ENCODE measurements at places on chromosomes 7 and 10.

GRCh38 chr10:133529576-133529946 lies 2.4 kb downstream of the CYP2E1 start:
- no peak for DNase-seq

DNA sequence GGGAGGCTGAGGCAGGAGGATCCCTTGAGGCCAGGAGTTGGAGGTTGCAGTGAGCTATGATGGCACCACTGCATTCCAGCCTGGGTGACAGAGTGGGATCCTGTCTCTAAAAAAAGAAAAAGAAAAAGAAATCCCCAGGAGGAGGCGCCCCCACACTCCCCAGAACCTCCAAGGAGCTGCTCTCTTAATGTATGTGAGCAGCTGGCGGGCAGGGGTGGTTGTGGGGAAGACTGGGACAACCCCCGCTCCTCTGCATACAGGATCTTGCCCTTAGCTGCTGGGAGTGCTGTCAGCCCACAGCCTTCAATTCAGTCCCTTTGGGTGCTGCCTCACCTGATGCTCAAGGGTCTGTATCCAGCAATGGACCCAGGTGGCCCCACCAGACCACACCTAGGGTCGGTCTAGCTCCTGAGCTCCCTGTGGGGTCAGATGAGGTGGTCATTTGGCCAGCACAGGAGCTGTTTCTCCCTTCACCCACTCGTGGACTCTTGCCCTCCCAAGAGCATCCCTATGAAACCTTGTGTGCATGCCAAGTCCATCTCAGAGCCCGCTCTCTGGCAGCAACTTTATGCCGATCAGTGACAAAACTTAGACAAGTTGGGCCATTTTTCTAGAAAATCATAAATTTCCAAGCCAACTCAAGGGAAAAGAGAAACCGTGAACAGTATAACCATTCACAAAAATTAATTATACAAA lies 97.5 kb downstream of the CREM start:
- DNase-seq: no peak

DNA sequence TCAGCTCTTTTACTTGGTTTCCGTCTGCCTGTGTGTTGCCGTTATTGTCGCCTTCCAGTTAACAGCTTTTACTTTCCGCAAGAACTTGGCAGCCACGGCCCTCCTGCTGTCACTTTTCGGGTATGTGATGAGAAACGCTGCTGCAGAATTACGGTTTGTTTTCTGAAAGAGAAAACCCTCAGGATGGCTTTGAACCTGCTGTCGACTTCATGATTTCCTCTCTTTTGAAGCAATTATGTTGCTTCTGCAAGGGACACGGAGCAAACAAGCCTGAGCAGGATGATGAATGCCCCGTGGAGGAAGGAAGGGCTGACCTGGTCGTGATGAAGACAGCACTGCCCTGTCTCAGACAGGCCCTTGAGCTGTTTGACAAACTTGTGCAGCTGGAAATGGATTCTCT lies 339.8 kb downstream of the ABCA13 start:
- no peak for DNase-seq

DNA sequence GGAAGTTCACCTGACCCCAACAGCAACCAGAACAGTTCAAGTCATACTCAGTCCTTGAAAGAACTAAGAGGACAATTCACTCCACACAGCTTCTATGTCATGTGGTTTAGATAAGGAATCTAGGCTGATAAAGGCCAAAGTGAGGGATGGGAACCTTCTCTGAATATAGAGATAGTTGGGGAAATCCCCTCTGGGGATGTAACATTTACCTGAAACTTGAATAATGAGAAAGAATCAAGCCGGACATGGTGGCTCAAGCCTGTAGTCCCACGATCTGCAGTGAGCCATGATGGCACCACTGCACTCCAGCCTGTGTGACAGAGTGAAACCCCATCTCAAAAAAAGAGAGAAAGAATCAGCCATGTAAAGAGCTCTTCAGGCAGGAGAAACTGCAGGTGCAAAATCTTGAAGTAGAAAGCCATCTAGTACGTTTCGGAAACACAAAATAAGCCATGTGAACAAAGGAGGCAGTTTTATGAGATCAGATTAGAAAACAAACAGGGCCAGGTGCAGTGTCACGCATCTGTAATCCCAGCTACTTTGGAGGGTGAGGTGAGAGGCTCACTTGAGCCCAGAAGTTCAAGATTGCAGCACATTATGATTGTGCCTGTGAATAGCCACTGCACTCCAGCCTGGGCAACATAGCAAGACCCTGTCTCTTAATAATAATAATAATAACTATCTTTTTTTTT lies 4.5 kb upstream of the DNMBP start:
- DNase-seq: no peak

- no peak for DNase-seq
Measured at GRCh38 chr7:34575006-34575405, 83.0 kb upstream of the NPSR1 start.

GRCh38 chr10:102024799-102025198 lies 31.2 kb downstream of the ARMH3 start:
- no peak for DNase-seq

DNA sequence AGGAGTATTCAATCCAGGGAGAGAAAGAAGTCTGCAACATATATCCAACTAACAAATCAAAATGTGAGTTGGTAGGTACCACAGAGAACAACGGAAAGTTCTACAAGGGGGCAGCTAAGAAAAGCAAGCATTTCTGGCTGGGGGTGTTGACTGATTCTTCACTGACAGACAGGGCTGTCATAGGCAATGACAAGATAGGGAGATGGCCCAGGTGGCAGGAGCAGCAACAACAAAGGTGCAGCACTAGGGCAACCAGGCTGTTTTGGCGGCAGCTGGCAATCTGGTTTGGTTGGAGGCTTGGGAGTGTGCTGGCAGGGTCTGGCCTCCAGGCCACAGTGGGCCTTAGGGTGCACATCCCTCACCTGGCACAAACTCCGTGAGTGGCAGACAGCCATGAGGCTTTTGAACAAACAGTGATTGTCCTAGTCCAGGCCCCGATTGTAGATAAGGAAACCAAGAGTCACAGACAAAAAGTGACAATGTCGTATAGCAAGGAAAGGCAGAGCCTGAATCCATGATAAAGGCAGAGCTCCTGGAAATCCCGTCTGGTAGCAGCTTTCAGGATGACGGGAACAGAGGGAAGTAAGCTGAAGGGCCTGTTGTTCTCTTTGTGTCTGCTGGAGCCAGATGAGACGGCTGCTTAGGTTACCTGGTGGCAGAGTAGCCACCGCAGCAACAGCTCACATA lies 28.4 kb downstream of the DPCD start:
- DNase-seq: no peak

DNA sequence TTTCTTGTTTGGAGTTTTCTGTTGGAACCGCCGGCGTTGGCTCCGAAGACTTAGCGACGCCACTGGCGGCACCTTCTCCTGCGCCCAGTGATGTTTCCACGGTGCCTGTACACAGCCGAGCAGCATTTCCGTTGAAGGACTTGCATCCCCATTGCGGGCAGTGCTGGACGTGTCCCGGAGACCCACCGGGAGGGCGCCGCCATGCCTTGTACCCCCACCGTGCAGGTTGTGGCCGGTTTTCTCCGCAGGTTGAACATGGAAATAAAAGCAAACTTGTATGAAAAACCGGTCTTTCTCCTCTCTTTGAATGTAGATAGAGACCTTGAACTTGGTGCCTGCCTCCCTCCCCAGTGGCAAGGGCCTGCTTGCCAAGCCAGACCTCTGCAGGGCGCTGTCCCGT lies 22.9 kb upstream of the CHST12 start:
- DNase-seq: no peak

DNA sequence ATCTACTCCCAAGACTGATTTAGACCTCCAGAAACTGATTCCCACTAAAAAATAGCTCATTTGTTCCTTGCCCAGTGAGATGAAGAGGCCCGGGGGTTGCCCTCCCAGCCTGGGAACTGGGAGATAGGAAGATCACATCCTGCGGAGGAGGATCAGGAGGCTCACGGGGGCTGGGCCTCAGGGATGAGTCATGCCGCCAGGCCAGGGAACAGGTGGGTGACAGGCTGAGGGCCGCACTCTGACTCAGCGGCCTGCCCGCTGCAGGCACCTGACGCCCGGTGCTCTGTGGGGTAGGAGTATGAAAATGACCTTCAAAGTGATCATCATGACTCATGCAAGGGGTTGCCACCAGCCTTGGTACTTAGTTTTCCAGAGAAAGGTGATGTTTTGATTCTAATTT lies 104.5 kb upstream of the ZPBP start:
- DNase-seq: no peak

DNA sequence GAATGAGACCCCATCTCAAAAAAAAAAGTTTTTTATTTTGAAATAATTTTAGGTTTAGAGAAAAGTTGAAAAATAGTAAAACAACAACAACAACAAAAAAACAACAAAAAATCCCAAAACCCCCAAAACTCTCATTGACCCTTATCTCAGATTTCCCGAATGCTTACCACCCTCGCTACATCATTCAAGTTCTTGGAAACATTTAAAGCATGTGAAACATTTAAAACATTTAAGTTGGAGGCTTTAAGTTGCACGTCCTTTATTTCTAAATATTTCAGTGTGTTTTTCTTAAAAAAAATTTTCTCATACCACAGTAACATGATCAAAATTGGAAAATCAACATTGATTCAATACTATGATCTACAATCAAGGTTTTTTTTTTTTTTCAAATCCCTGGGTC lies 382 bp upstream of the ARMS2 start:
- DNase-seq: no peak

GRCh38 chr7:92681633-92682032 lies 91.4 kb upstream of the FAM133B start:
- DNase-seq: no peak

GRCh38 chr7:88072715-88073055 lies 138.6 kb downstream of the ADAM22 start:
- DNase-seq: no peak

GRCh38 chr10:11871466-11871865 lies 48.3 kb downstream of the PROSER2 start:
- DNase-seq: no peak

DNA sequence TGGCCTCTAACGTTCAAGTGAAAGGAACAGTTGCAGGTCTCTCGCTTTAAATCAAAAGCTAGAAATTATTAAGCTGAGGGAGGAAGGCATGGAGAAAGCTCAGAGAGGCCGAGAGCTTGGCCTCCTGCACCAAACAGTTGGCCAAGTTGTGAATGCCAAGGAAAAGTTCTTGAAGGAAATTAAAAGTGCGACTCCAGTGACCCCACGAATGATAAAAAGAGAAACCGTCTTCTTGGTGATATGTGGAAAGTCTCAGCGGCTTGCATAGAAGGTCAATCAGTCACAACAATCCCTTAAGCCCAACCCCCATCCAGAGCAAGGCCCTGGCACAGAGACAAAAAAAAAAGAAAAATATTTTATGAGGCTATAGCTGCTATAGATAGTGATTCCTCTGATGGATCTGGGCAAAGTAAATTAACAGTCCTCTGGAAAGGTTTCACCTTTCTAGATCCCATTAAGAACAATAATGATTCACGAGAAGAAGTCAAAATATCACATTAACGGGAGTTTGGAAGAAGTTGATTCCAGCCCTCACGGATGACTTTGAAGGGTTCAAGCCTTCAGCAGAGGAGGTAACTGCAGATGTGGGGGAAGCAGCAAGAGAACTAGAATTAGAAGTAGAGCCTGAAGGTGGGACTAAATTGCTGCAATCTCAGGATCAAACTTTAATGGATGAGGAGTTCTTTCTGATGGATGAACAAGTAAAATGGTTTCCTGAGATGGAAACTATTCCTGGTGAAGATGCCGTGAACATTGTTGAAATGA lies 42.5 kb upstream of the INPP5A start:
- DNase-seq: no peak

DNA sequence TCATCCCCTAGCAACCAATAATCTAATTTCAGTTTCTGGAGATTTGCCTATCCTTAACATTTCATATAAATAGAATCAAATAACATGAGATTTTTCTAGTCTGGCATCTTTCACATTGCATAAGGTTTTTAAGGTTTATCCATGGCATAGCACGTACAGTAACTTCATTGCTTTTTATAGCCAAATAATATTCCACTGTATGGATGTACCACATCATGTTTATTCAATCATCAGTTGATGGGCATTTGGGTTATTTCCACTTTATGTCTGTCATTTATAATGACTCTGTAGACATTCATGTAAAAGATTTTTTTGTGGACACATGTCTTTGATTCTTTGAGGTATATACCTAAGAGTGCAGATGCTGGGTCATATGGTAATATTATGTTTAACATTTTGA lies 1052.6 kb downstream of the DNAJB9 start:
- no peak for DNase-seq

- no peak for DNase-seq
Measured at GRCh38 chr10:11205030-11205772, 187.5 kb downstream of the CELF2 start.

- no peak for DNase-seq
Measured at GRCh38 chr7:140738280-140738679, 41.8 kb downstream of the NDUFB2 start.

DNA sequence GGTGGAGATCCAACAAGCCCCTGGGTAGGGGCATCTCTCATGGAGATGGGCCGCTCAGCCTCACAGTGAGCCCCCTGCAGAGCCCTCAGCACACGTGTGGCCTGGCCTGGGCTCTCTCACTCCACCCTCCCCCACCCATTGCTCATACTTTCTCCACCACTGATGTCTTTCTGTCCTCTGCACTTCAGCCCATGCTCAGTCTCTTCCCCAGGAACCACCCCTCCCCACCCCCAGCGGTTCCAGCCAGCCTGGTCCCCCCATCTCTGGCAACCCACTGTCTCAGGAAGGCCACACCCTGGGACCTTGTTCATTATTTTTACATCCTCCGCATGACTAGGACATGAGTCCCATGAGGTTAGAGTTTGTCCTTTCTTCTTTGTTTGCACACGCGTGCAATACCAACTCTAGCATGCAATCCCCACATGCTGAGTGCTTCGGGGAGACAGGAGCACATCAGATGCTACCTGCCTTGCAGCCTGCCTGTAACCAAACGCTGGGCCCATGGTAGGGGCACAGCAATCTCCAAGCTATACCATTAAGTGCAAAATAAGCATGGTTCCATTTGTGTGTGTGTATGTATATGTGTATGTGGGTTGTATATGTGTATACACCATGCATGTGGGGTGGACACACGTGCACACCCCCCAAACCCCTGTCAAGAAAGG lies 408.4 kb upstream of the FOXK1 start:
- no peak for DNase-seq

GRCh38 chr10:14309593-14309992 lies 21.1 kb downstream of the FRMD4A start:
- no peak for DNase-seq

DNA sequence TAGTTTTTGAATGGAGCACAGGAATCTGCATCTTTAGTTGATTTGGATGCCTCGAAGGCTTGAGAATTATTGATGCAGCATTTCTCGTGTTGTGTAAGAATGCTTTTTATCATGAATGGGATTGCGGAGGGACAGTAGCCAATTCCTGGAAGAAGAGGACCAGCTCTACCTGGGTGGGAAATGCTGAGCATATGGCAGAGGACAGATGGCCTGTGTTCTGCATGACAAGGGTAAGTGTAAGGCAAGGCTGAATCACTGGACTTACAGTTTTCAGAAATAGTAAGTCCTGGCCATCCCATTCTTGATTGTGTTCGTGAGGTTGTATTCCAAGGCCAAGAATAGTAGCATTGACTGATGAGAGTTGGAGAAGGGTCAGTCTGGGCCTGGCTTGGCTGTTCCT lies 15.9 kb downstream of the RP9 start:
- no peak for DNase-seq
